Mesendoderm (in vitro differentiated cells): ENCODE measurements at places on chromosomes 12 and 14.

DNA sequence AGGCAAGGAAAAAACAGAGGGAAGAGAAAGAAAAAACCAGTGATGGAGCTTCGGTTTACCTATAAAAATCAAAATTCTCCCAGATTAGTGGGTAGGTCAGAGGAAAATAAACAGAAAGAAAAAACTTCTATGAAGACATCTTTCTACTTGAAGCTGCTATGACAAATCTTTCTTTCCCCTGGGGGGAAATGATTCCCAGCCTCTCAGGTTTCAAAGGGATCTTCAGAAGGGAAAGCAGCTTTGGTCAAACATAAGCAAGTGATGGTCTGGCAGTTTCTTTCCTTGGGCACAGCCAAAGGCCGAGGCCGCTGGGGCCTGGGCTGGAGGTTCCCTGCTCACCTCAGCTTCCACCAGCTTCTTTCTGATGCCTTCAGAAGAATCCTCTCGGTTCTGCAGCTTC is 104.5 kb downstream of the PRKAB1 start:
- no peak for DNase-seq

GRCh38 chr14:91841065-91841464 is 26.3 kb downstream of the TC2N start:
- DNase-seq = no peak

DNA sequence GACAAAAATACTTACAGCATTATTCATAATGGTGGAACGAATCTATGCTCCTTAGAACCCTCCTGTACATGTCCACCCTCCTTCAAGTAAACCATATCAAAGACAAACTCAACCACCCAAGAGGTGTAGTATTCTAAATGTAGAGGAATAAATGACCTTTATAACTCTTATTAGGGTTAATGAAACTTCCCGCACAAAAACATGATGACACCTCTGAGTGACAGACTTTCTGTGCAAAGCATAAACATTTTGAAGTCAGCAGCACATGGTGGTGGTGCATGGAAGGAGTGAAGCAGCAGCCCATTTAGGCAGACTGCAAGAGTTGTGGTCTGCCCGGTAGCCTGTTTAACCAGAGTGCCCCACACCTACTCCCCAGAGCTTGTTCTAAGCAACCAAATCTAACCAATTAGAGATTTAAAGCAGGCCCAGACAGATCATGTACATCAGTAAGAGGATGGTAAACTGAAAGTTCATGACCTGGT is 615 bp upstream of the ASB8 start:
- no peak for DNase-seq

DNA sequence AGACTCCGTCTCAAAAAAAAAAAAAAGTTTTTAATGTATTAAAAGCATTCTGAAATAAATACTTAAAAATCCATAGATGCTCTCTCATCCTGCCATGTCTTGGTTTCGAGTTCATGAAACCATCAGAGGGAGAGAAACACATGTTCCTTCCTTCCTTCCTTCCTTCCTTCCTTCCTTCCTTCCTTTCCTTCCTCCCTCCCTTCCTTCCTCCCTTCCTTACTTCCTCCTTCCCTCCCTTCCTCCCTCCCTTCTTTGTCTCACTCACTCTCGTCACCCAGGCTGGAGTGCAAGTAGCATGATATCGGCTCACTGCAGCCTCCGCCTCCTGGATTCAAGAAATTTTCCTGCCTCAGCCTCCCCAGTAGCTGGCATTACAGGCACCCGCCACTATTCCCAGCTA is 60.4 kb upstream of the DUSP6 start:
- no peak for DNase-seq

DNA sequence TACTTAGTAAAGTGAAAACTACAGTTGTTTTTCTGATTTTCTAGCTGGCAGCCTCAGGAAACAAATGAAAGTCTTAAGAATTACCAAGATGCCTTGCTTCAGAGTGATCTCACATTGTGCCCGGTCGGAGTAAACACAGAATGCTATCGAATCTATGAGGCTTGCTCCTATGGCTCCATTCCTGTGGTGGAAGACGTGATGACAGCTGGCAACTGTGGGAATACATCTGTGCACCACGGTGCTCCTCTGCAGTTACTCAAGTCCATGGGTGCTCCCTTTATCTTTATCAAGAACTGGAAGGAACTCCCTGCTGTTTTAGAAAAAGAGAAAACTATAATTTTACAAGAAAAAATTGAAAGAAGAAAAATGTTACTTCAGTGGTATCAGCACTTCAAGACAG is 28.9 kb downstream of the RXYLT1 start:
- DNase-seq = no peak

DNA sequence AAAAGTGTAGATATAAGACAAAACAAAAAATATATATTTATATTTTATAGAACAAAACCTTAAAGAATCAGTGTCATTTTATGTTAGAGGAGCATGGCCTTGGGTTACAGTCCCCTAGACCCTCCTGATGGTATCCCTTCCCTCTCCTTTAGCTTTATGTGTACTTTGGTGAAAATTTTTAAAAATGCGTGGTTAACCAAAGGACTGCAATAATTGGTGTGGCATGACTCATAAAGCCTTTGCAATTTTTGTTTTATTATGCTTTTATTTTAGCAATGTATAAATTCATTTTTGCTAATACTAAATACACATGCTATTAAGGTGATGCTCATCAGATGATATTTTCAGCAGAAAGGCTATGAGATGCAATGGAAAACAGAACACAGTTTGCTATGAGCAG is 264.4 kb downstream of the SYT1 start:
- no peak for DNase-seq

DNA sequence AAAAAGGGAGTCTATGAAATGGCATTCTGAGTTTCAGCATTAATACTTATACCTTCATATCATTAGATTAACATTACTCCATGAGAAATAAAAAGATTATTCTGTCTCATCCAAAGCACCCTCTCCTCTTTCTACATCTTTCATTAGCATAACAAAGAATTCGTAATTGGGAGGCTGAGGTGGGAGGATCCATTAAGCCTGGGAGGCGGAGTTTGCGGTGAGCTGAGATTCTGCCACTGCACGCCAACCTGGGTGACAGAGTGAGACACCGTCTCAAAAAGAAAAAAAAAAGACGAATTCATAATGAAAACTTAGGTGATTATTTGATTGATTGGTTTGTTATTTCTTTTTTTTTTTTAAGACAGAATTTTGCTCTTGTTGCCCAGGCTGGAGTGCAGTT is 1.8 kb upstream of the CDK17 start:
- DNase-seq = peak; percentile 32

DNA sequence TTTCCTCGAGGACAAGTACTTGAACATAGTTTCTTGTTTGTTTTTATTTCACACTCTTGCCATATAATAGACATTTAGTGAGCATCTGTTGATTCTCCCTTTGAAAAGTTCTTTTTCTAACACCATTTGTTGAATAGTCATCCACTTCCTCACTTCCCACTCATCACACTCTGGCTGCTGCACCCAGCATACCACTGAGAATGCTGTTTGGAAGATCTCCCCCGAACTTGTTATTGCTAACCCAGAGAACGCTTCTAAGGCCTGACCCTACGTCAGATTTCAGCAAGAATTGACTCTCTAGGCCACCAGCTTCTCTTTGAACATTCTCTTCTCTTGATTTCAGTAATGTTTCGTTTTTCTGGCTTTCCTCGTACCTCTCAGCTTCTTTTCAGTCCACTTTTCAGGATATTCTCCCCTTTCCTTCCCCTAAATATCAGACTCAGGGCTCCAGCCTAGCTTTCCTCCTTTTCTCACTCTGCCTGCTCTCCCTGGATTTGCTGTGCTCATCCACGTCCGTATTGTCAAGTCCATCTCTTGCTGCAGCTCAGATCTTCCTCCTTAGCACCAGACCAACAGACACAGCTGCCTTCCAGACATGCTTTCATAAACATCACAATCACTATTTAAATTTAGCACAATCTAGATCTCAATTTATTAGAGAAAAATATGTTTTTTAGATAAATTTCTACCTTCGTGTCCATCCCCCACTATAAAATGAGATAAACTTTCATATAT is 94.0 kb upstream of the SLC38A4 start:
- no peak for DNase-seq

DNA sequence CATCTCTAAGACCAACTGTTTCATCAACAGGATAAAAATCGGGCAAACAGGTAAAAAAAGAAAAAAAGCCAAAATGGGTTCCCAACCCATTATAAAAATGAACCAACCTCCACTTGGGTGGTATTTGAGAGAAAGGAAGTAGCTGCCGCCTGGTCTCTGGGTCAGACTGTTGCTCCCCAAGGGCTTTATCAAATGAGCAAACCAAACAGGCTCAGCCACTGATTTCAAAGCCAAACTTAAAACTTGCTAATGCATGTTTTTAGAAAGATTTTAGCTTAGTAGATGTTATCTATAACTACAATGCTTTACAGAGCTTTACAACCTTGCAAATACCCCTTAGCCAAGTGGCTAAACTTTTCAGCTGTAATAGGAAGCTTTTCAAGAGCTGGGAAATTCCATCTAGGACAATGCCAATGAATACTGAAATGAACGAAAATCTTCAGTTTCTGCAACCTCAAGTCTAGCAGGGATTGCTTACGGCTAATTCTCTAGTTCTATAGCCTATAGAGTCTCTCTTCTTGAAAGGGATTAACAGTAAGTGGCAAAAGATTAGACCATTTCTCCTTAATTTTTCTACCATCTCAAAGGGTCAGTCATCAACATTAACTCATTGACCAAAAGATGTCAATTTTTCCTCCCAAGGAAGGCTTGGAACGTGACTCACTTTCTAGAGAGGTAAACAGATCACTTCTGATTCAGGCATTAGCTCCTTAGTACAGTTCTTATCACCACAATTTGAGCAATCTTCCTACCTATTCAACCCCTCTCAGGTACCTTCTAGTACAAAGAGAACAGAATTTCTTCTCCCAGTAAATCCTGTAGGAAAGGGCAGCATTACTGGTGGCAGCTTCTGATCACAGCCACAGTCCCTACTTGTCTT is 4.2 kb downstream of the PPM1H start:
- DNase-seq = peak; percentile 75

GRCh38 chr12:47989023-47989417 is 15.3 kb downstream of the COL2A1 start:
- no peak for DNase-seq

- no peak for DNase-seq
Measured at GRCh38 chr12:39224971-39225370, 217.9 kb downstream of the KIF21A start.

GRCh38 chr12:45575823-45576475 is 153.6 kb upstream of the ARID2 start:
- DNase-seq = no peak

GRCh38 chr12:111360325-111360930 is 8.5 kb downstream of the PHETA1 start:
- DNase-seq = no peak

- no peak for DNase-seq
Measured at GRCh38 chr12:68239309-68239982, 13.8 kb upstream of the IL26 start.

GRCh38 chr12:116127859-116128258 is 149.6 kb downstream of the MED13L start:
- DNase-seq = no peak

- DNase-seq = peak; percentile 96
Measured at GRCh38 chr12:16347391-16348298, at the start of gene MGST1. Gene MGST1 (plus strand): TSS chr12:16347645. CDS start chr12:16354253, 6,608 bp downstream.

GRCh38 chr14:22520796-22521195 is 68.2 kb downstream of the DAD1 start:
- no peak for DNase-seq

DNA sequence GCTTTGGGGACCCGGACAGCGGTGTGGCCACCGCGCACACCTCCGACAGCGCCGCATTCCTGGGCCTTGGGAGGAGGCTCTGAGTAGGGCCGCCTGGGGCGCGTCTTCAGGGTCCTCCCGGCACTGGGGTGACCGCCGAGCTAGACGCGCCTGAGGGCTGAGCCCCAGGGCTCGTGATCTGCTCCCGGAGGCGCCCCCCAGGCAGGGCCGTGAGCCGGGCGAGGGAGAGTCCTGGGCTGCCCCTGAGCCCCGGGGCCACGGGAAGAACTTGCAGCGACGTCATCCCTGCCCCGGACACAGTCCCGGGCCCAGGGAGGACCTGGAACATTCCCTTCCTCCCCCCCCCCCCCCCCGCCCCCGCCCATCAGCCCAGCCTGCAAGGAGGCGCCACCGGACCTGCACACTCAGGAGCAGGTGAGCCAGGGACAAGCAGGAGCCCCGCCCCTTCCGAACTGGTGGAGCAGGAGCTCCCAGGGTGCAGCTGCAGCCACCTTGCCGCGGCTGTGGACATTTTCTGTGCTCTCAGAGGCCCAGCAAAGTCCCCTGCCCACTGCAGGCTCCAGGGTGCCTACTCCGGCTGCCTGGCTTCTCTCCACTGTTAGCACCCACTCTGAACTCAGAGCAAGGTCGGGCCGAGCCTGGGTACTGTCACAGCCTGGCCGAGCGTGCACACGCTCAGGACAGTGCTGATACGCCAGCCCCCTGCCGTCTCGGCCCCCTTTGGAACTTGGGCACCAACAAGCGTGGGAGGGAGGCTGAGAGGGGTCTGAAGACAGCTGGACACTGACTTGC is 50.7 kb downstream of the A2M start:
- DNase-seq = peak; percentile 91

DNA sequence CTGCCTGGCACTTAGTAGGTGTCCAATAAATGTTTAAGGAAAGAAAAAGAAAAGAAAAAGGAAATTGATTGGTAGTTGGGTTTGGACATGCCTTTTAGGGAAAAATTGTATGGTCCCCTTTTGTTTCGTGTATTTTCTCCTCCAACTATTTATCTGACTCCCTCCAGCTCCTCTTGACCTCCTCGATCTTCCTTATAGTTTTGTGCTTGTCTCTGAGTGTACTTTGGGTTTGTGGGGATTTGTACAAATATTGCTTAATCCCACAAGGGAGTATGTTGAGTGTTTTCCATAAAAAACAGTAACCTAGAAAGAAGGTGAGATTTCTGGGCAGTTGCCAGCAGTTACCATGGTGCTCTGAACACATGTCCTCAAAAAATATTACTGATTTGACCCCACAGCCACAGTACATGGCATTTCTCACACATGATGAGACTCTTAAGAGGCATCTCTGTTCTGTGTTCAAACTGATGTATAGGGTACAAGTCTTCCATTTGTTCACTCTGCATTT is 15.7 kb downstream of the PLEKHG7 start:
- no peak for DNase-seq

DNA sequence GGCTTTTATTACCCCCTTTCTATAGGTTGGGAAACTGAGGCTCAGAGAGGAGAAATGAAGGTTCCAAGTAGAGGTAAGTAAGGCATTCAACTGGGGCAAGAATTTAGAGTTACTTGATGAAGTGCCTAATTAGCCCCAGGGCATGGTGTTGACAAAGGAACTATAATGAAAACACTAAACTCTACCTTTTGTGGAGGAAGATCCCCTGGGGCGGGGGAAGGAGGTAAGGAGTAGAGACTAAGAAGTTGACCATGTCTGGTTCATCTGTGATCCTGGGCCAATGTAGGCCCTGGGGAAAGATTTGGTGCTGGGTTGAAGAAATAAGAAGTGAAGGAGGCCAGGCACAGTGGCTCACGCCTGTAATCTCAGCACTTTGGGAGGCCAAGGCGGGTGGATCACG is 16.2 kb upstream of the COX6A1 start:
- DNase-seq = peak; percentile 82

- DNase-seq = no peak
Measured at GRCh38 chr12:52539083-52539820, 13.7 kb downstream of the KRT71 start.

DNA sequence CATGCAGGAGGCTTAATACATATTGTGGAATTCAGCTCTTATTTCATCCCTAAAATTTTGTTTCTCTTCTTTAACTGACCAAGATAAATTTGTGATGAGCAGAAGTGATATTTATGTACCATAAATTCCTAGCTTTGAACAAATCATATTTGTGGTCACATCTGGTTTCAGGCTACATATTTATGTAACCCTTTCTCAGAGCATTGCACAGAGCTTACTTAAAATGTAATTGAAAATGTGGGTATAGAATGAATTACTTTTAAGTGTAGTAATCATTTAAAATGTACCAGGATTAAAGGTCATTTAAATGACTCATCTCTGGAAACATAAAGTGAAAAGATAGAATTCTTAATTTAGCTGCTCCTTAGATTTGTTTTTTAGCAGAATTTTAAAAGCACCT is 129.9 kb upstream of the FRMD6 start:
- DNase-seq = no peak
